ENCODE measurements at places on chromosomes 13 and 19.

DNA sequence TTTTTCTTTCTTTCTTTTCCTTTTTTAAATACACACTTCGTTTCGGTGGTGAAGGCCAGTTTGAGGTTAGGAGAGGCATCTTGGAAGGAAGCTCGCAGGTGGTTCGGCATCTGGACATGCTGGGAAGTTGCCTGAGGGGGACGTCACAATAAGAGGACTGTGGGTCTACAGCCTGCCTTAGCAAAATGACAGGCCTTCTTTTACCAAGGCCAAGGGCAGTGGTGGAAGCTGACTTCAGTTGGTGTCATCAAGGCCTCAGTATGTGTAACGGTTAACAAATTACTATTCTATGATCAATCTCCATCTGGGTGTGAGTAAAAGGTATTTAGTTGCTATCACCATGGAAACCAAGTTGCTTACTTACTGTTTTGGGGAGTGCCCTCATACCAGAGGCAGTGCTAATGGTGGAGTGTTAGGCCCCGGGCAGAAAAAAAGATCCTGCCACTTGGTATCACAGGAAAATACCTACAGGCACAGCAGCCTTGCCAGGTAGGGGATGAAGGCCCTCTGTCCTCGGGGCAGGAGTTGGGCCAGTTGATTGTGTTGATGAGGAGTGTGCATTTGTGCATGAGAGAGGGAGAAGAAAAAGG lies 10.3 kb downstream of the ACTN4 start:
- no peak for DNase-seq

GRCh38 chr19:41746593-41747227 lies 8.6 kb upstream of the CEACAM6 start:
- peak; percentile 1 for DNase-seq

- no peak for DNase-seq
Measured at GRCh38 chr13:50809133-50810090, 34.1 kb downstream of the DLEU7 start.

DNA sequence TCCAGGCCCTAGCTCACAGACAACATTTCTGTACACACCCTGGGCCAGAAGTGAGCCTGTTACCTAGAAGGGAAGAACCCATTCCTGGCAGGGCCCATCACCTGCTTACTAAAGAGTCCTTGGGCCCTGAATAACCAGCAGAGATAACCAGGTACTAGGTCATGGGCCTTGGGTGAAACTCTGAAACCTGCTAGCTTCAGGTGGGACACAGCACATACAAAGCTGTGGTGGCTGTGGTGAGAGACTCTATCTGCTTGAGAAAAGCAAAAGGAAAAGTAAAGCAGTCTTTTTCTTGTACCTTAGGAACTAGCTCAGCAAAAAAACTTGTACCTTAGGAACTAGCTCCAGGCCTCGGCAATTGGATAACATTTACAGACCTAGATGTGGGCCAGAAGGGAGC lies 1895.9 kb upstream of the PCDH20 start:
- no peak for DNase-seq

DNA sequence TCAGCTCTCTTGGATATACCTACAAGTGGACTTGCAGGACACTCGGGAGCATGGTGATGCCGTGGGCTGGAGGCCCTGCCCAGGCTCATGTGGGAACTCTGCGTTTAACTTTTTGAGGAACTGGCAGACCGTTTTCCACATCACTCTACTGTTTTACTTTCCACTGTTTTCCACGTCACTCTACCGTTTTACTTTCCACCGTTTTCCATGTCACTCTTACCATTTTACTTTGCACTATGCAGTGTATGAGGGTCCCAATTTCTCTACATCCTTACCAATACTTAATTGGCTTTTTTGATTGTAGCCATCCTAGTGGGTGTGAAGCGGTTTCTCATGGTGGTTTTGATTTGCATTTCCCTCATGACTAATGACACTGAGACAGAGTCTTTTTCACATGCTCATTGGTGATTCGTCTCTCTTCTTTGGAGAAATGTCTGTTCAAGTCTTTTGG lies 40.5 kb downstream of the GATAD2A start:
- DNase-seq = no peak

DNA sequence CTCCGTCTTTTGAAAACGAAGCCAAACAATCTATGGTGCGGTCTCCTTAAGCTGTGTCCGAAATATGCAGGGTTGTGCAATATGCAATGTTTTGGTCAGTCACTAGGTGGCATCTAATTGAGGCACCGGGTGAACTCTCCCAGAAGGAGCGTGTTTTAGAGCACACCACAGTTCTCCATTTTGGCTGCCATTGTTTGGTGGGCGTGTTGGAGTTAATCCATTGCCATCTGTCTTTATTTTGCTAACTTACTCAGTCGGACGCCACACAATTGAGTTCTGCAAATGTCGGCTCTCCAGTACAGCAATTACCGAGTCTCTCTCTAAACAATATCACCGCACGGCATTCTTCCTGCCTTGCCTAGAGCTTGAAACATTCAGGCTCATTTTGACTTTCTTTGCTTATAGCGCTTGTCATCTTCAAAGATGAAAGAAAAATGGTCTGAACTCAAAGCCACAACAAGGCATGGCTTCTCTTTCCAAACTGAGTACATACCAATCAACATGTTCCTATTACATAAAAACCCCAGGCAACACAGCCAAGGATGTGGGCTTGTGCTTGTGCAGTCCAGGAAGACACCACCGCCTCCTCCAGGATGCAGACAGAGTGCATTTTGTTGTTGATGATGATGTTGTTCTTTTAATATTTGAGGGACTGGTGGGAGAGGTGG lies 182.0 kb upstream of the SERP2 start:
- DNase-seq = no peak

- no peak for DNase-seq
Measured at GRCh38 chr19:17020823-17021222, 5.8 kb downstream of the CPAMD8 start.

DNA sequence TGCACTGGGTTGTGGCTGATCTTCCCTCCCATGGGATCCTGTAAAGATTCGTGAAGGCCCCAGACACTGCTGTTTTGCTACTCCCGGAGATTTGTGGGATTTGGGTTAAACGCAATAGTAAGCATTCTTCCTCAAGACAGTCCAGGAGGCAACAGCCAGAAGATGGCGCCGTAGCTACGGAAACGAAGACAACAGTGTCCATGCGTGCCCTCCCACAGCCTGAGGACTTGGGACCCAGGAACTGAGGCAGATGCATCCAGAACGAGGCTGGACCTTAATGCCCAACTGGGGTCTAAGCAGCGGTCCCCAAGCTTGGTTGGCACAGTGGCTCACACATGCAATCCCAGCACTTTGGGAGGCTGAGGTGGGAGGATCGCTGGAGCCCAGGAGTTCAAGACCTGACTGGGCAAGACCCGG lies 57.6 kb upstream of the ZNF507 start:
- no peak for DNase-seq

- no peak for DNase-seq
Measured at GRCh38 chr19:35107545-35107944, 8.1 kb upstream of the FXYD3 start.

DNA sequence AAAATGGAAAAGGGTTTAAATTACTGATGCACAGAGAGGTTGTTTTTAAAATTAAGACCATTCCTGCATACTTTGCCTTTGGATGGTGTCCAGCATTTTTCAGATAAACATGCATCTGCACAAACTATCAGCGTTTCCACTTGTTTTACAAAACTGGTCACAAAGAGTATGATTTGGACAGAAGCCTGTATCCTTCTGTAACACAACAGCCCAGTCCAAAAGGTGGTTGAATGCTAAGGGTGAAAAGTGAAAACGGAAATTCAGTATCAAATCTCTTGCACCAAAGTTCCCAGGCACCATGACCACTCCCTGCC lies 21.7 kb upstream of the DOCK9 start:
- no peak for DNase-seq

DNA sequence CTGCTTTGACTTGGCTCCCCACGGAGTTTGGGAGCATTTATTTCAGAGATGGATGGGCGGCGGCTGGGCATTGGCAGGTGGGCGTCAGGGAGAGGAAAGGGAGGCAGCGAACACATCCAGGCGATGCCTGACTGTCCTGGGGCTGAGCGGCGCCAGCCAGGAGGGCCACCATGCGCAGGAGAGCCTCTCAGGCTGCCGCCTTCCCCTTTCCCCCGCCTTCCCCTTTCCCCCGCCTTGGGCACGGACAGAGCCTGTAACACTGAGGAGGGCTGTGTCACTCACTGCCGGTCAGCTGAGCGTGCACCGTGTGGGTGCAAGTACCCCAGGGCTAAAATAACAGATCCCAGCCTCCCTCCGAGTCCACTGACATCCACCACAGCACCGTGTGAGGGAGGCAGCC lies 11.4 kb downstream of the MCF2L start:
- DNase-seq = no peak

- DNase-seq = no peak
Measured at GRCh38 chr19:45774765-45775164, 5.7 kb upstream of the SIX5 start.

DNA sequence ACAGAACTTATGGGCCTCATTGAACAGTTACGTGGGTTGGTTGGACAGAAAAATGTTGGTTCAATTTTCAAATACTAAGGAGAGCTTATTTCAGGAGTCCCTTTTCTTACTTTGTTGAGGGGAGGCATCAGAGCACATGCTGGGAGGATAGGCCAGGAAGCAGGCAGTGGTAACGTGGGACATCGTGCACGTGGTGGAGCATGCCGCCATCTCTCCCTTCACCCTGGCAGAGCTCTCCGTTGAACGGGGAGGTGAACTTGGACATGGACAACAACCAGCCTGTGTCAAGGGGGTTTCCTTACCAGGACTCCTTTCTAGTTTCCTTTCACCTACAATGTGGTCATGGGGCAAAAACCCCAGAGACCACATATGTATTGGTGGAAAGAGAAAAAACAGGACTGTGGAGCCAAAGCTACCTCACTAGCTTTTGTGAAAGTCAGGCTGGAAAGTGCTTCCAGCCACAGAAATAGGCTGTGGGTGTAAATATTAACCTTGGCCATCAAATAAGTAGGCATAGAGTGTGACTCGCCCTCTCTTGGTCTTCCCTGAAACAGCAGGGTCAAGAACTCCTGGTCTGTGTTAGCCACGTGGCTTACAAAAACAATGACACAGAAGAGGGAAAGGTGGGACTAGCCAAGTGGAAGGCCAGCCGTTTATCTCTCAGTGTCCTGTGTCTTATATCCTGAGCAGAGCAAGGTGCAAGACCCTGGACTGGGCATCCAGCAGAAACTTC lies 14.4 kb downstream of the MICOS13 start:
- DNase-seq = no peak

GRCh38 chr19:53696951-53697350 lies 65.2 kb downstream of the DPRX start:
- DNase-seq = no peak

- DNase-seq = no peak
Measured at GRCh38 chr19:18345296-18345695, 4.9 kb downstream of the PGPEP1 start.

DNA sequence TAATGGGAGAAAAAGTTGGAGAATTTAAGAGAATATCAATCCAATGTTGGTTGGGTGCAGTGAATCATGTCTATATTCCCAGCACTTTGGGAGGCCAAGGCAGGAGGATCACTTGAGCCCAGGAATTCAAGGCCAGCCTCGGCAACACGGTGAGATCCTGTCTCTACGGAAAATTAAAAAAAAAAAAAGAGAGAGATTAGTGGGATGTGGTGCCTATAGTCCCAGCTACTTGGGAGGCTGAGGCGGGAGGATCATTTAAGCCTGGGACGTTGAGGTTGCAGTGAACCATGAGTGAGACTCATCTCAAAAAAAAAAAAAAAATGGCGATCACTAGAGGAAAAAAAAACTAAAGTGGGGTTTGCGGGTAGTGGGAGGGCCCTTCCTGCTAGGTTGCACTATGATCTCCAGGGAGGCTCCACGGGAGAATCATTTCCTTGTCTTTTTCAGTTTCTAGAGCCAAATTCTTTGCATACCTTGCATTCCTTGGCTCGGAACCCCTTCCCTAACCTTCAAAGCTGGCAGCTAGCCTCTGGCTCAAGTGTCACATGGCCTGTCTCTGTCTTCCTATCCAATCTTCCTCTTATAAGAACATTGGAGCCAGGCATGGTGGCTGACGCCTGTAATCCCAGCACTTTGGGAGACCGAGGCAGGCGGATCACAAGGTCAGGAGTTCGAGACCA lies 5.8 kb upstream of the ERCC2 start:
- no peak for DNase-seq

GRCh38 chr13:94674609-94675348 lies 37.6 kb downstream of the SOX21 start:
- peak; percentile 1 for DNase-seq

- DNase-seq = no peak
Measured at GRCh38 chr19:34712395-34713261, 21.4 kb upstream of the ZNF181 start.

DNA sequence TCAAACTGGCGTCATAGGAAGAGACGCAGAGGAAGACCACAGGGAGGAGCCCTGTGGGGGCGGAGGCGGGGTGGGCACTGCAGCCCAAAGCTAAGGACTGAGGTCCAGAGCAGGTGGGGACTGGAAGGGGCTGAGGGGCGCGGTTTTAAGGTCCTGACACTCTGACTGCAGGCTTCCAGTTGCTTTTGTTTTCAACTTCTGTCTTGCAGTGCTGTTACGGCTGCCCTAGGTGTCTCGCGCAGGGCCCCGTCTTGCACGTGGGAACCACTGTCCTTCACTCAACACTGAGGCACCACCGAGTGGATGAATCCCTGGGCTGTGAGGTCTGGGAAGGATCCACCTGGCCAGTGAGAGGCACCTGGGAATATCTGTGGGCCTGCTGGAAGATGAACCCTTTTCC lies 76.0 kb downstream of the TEX29 start:
- no peak for DNase-seq

DNA sequence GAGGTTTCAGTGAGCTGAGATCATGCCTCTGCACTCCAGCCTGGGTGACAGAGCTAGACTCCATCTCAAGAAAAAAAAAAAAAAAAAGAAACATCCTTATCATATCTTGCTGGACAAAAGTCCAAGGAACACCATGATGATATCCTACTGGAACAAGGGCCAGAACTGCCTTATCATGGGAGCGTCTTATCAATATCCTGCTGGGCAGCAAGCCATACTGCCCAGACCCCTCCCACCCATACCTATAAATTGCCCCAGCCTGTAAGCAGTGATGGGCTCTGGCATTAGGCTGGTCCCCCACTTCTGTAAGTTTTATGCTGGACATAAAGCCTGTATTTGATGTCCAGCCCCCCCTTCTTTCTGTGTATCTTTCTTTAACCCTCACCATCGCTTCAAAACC lies 14.7 kb upstream of the FBXO27 start:
- no peak for DNase-seq

DNA sequence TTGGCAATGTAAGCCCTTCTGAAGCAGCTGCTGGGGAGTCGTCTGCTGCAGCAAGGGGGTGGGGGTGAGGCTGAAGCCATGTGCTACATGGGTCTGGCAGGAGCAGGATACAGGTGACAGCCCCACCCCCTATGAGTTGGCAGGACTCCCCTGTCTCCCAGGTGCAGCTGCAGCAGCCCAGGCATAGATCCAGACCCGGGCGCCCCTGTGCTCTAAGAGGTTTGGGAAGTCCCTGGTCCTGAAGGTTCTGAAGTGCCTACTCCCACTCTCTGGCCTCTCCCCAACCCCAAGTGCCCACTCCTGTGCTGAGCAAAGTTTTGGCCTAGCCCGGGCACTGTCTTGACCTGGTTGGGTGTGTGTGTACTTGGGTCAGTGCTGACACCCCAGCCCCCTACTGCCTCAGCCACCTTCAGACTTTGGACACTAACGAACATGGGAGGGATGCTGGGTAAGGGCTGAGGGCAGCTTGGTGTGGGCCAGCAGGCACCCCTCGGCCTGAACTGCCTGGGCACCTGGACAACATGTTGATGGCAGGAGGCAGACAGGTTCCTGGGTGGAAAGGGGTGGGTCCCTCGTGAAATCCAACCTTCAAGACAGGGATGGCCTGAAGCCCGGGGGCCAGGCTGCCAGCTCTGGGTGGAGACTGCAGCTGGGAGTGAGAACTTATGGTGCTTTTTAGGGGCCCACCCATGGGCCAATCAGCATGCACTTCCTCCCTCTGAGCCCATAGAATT lies 54.1 kb upstream of the SLITRK6 start:
- DNase-seq = no peak

- peak; percentile 81 for DNase-seq
Measured at GRCh38 chr19:11535792-11536595, 2.7 kb upstream of the CNN1 start.

Measured in activated T-helper 9 cell treated with anti-CD3 and anti-CD28 coated beads, Interleukin-2, amount 50 U/mL, for 16 hours (primary cell).